ENCODE measurements at places on chromosomes 2 and 18. TPM values are rescaled to one million over a fixed set of nuclear protein-coding genes. Genes with fewer than 3 reads are reported as not detected.

The KRTCAP3 gene
- 0.63 TPM for total RNA-seq

The METTL21A gene
- total RNA-seq: 12.5 TPM

The MC5R gene
- not detected for total RNA-seq

The RNF149 gene
- 12.0 TPM for total RNA-seq

The NT5C1B gene
- total RNA-seq: not detected

The DSC2 gene
- total RNA-seq: 24.5 TPM

The HOXD13 gene
- not detected for total RNA-seq

The PDCD1 gene
- total RNA-seq: 3.3 TPM

The SERPINB12 gene
- total RNA-seq: not detected

DNA sequence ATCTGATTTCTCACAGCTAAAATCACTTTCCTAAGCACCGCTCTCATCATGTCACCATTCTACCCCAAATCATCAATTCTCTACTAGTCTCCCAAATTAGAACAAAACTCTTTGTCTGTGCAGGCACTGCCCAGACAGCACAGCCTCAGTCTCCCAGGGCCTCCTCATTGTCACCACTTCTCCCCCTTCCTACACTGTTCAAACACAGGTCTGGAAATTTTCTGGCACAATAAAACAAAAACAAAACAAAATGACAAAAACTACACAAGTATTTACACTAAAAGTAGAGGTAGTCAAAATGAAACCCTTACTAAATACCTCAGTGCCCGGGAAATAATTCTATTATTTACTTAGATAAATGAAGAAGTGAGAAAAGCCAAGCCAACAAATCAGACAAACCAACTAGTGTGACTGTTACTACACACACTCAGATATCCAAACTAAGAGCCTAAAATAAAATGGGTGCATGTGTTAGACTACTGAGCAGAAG is 156.2 kb upstream of the DNMT3A start:
- no peak for DNase-seq

- DNase-seq: no peak
These were observed 352.0 kb upstream of the POU3F3 start for GRCh38 chr2:104501929-104502328.

DNA sequence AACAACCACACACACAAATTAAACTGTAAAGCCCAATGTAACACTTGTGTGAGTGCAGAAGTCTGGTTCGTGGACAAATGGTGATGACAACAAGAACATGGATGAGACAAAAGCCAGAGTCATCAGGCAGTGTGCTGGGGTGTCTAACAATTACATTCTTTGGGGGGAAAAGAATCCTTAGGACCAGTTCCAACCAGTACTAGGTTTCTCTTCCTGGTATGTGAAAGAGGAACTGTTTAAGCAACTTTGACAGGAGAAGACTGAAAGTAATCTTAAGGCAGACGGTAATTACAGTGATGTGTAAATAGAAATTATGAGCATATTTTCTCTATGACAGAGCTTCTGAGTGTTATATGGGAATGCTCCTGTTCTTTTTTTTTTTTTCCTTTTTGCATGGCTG is 133.4 kb downstream of the AFF3 start:
- no peak for DNase-seq

DNA sequence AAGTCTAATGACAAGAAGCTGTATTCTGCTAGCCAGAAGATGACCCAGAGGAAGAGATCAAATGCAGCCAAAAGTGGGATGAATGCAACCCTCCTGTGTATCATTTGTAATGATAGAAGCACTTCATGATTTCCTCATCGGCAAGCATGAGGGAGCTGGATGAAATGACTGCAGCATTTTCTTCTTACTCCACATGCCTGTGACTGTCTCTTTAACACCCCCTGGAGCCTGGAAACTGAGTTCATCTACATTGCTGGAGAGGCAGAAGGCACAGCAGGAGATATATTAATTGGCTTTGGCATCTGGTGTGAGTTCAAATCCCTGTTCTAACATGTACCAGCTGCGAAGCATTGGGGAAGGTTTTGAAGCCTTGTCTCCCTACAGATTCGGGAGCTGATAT is 37.7 kb downstream of the ID2 start:
- DNase-seq: no peak

GRCh38 chr2:32008805-32009515 is 1.8 kb downstream of the MEMO1 start:
- DNase-seq: no peak

GRCh38 chr2:159605441-159606178 is 10.7 kb downstream of the BAZ2B start:
- DNase-seq: no peak

GRCh38 chr18:35030277-35030989 is 10.8 kb upstream of the MAPRE2 start:
- no peak for DNase-seq

GRCh38 chr2:28956415-28956826 is 24.7 kb upstream of the TOGARAM2 start:
- no peak for DNase-seq

DNA sequence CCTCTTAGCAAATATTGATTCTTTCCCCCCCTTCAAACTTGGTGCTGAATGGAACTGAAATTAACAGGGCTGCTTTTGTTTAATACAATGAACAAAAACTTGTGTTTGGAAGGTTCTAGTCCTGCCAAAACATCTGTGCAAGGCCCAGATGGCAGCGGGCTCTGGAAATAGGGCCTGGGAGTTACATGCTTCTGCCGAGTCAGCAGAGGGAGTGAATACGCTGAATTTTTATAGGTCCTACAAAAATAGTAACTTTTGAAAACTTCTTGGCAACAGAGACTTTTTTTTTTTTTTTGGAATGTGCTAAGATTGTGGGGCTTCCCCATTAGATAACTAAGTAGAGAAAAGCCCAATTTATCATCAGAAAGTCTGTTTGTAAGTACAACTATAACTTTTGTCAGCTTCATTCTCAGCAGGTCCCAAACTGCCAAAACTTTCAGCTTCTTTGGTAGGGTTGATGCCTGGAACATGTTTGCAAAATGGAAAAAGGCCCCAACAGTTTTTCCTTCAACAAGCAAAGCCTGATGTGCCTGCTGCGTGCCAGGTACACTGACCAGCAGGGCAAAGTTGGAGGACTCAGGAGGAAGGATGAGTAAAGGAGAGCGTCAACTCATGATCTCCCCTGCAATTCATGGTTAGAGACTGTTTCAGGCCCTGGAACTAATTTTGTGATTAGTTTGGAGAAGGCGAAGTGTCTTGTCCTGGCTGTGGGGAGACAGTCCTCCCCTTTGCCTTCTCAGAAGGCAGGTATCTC is 45.1 kb upstream of the HDAC4 start:
- DNase-seq: no peak

- no peak for DNase-seq
These were observed 43.4 kb upstream of the ANKRD62 start for GRCh38 chr18:12049978-12050811.

DNA sequence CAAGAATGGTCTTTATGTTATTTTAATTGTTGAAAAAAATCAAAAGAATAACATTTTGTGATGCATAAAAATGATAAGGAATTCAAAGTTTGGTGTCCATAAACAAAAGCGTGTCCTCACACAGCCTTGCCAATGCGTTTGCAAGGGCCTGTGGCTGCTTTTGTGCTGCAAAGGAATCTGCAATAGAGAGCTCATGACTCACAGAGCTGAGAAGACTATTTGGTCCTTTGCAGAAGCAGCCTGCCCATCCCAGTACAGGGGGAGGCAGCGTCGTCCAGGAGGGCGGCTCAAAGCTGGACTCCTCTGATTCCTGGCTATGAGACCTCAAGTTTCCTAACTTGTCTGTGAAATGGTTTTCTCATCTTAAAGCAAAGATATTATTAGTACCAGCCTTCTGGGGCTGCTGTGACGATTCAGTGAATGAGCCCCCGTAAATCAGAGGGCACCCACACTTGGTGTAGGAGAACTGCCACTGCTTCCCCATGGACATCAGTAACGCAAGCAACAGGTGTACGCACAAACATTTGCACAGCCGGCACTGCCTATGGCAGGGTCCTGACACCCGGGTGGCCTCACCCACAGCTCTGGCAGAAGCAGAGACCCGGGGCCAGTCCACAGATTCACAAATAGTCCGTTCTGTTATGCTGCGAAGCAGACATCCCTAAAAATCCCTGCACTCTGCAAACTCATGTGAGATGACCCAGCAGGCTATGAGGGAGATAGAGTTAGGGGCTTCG is 70.6 kb upstream of the ASAP2 start:
- DNase-seq: no peak

- DNase-seq: no peak
These were observed 289.7 kb downstream of the TRIB2 start for GRCh38 chr2:13006426-13006825.

GRCh38 chr2:111632661-111633060 is 251.3 kb downstream of the ANAPC1 start:
- no peak for DNase-seq

- peak; percentile 24 for DNase-seq
These were observed at the start of gene EVA1A for GRCh38 chr2:75560768-75561565. Gene EVA1A (minus strand): TSS chr2:75560939. CDS start chr2:75518140, 42,799 bp downstream.

GRCh38 chr2:33242845-33243244 is 233.6 kb upstream of the RASGRP3 start:
- no peak for DNase-seq

GRCh38 chr2:116489944-116490343 is 1324.5 kb upstream of the DDX18 start:
- DNase-seq: no peak

- no peak for DNase-seq
These were observed 804.4 kb upstream of the RAB6C start for GRCh38 chr2:129175051-129175450.

- peak; percentile 36 for DNase-seq
These were observed at the start of gene INPP5D for GRCh38 chr2:233059797-233060500. Gene INPP5D (plus strand): TSS chr2:233060342. CDS start chr2:233060479, 137 bp downstream.

GRCh38 chr2:180203972-180204371 is 196.9 kb upstream of the CWC22 start:
- no peak for DNase-seq

GRCh38 chr2:238167761-238168160 is 9.0 kb downstream of the ERFE start:
- peak; percentile 12 for DNase-seq

DNA sequence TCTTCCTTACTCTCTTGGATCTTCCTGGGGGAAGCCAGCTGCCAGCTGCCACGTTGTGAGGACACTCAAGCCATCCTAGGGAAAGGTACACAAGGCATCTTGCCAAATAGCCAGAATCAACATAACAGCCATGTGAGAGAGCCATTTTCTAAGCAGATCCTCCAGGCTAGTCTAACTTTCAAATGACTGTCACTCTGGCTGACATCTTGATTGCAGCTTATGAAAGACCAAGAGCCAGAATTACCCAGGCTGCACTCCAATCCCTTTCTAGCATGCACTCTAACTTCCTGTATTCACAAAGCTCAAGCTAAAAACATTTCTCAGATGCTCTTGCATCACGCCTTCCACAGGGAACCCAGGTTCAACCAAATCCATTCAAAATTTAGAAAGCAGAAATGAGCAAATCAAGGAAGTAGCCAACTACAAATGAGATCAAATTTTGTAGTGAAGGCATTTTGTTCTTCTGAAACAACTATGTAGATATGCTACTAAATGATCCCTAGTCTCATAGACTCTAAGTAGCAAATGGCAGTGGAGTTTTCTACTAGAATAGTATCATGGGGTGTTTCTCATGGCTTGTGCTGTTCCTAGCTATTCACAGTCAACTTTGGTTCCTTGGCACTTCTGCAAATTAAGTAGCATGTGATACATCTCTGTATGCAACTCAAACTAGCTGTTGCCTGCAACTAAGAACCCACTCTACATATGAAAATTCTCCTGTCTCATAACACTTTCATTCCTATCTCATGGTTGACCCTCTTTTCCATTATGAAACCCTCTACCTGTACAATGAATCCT is 281.9 kb downstream of the ZEB2 start:
- no peak for DNase-seq

DNA sequence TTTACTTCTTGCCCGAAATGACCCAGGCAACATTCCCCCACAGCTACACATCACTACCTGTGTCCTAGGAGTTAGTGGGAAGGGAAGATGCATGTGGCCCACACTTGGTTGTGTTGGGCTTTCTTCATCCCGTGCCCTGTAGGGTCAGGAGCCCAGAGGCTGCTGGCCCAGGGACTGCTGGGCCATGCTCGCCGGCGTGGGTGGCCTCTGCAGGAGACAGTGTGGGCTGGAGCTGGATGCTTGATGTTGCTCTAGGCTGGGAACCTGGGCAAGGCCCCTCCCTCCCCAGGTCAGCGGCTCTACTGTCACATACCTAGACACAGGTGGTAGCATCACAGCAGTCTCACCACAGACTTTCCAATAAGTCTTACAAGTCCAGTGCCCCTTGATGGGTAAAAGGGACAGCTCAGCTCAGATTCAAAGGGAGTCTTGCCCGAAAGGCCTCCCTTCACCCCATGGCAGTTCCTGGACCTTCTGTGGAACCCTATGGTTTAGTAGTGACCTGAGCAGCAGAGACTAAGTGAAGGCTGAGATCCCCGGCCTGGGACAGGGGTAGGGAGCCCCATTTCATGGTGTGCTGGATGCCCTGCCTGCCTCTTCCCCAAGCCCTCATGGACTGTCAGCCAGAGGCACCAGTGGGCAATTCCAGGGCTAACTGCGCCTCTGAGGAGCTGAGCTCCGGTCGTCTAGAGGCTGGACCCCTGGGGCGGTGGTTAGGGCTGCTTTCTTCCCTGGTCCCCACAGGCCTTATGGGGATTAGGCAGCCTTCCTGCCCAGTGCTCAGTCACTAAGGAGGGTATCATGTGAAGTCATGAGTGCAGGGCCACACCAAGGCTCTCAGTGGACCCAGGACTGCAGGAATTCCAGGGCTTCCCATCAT is 45.4 kb upstream of the FAHD2A start:
- no peak for DNase-seq

DNA sequence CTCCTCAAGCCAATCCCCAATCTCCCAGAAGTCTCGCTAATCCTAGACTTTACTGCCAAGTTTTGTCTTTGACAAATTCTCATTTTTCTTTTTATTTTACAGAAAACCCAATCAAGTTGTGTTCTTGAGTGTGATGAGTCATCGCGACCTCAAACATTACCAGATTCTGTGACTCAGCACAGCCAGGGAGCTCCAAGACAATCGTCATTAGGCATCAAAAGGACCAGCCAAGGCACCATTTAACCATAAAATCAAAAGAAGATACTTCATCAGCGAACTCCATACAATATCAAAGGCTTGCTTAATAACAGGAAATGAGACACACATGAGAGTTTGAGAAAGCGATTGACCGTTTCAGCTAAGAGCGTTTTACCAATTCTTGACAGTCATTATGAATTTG is 146.2 kb upstream of the AGAP1 start:
- no peak for DNase-seq

DNA sequence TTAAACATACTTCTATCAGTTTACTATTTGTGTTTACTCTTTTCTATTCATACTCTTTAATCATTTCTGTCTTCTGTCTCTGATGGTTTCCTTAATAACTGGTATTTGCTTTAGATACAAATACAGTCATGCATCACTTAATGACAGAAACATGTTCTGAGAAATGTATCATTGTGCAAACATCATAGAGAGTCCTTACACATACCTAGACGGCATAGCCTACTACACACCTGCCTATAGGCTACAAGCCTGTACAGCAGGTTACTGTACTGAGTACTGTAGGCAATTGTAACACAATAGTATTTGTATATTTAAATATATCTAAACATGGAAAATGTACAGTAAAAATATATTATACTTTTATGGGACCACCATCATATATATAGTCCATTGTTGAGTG is 36.3 kb downstream of the VSNL1 start:
- DNase-seq: no peak

- DNase-seq: no peak
These were observed 180.3 kb downstream of the SEPTIN10 start for GRCh38 chr2:109433486-109433885.

All from left ventricle myocardium inferior (tissue), 1 donor.